ENCODE measurements at places on chromosomes 5 and 9. TPM values are rescaled to one million over a fixed set of nuclear protein-coding genes. Genes with fewer than 3 reads are reported as not detected.

CREB3 gene
- total RNA-seq: 19.4 TPM

PCDHB14 gene
- 2.5 TPM for total RNA-seq

ZDHHC11B gene
- 20.0 TPM for total RNA-seq

GRXCR2 gene
- total RNA-seq: 3.8 TPM

SLCO6A1 gene
- total RNA-seq: not detected

REEP2 gene
- total RNA-seq: 6.3 TPM

TTC39B gene
- total RNA-seq: 1.4 TPM

FOXD4L3 gene
- not detected for total RNA-seq

OTULINL gene
- total RNA-seq: 3.1 TPM

DNA sequence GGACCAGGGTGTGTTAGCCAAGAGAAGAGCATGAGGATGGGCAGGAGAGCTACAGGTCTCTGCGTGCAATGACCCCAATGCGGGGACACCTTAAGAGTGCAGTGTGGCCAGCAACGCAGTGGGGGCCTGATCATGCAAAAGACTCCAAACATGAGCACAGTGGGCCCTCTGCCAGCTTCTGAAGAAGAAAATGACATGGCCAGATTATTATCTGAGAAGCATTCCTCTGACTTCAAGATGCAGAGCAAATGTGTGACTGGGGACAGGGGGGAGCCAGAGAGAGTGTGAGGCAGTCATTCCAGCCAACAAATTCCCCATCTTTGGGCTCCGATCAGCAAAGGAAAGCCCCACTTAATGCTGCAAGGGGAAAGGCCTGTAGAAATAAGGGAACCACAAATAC is 229.4 kb downstream of the CDK5RAP2 start:
- no peak for DNase-seq

DNA sequence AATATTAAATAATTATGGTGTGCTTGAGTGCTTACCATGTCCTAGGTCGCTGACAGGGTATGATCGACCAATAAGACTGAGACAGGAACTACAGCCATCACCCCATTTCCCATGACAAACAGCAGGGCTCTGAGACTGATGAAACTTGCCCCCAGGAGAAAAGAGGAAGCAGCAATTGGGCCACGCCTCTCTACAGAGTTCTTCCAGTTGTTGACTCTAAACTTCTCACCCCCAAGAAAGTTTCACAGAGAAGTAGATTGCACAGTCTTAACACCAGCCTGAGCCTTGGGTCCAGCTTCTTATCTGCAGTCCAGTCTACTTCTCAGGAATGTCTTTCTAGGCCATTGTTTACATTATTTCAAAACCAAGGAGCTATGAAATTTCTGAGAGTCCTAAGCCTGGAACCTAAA is 182.2 kb upstream of the ANKRD55 start:
- no peak for DNase-seq

DNA sequence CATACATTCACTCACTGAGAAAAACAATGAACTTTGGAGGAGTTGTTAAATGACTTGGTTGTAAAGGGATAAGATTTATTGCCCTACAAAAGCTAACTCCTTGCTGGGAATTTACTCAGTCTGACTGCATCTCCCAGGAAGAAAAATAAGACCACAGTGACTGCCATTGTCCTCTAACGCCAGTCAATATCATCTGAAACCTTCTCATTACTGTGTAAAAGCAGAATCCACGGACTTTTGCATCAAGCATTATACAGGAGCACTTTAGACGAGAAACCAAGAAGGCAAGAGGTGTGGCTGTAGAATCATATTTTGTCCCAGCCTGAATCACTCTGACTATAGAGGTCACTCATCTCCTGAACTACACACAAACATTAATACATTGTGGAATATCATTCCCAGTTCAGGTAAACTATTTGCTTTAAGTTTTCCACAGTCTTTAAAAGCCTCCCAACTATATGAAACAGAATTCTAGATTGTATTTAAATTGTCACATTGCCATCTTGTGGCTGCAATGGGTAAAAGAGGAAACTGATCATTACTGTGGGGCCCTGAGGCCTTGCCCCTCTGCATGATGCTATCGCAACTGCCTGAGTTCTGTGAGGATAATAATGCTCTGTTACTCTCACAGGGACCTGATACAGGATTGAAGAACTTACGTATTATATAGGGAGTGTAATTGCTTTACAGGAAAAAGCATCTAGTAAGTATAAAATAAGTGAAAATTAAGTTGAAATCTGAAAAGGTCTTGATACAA is 142.9 kb downstream of the SLCO4C1 start:
- DNase-seq: no peak

GRCh38 chr9:78406146-78406545 is 109.2 kb downstream of the PSAT1 start:
- DNase-seq: no peak

DNA sequence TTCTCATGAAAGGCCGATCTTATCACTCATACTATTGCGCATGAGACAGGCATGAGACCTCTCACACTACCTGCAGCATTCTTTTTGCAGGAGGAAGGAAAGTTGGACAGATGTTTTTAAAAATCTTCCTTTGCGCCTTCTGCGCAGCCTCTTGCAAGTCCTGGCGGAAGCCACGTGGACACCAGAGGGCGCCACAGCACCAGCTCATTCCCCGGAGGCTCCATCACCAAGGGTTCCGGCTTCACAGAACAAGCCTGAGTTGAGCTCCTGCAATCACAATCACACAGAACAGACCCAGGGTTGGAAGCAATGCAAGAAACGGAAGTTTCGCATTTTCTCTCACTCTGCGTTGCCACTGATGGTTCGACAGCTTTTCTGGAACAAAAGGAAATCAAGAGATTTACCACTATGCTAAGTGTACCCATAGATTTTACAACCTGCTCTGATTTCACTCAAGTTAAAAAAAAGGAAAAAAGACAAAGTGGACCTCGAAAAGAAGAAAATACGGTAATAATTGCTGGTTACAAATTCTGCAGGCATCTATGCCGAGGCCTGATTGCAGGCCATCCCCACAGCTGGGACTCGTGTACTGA is 304.7 kb upstream of the MSX2 start:
- peak; percentile 93 for DNase-seq

GRCh38 chr5:126680191-126680817 is 79.6 kb downstream of the PHAX start:
- DNase-seq: no peak

- no peak for DNase-seq
Measured at GRCh38 chr9:128792134-128792533, 5.1 kb downstream of the TBC1D13 start.

GRCh38 chr5:180090769-180091546 is 19.4 kb upstream of the RNF130 start:
- no peak for DNase-seq

DNA sequence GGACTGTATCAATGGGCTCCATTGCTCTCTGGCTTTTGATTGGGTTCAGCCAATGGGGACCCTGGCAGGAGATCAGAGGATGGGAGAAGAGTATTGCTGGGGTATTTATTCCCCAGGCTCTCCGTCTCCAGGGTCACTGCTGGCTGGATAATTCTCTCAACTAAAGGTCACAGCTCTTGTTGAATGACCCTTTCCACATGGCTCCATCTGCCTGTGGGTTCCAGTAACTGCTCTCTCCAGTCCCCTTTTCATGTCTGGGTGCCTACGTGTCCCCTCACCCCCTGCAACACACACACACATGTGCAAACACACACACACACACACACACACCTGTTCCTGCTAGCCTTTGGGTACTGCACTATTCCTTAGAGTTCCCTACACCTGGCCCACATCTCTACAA is 53.9 kb upstream of the RIC1 start:
- no peak for DNase-seq

DNA sequence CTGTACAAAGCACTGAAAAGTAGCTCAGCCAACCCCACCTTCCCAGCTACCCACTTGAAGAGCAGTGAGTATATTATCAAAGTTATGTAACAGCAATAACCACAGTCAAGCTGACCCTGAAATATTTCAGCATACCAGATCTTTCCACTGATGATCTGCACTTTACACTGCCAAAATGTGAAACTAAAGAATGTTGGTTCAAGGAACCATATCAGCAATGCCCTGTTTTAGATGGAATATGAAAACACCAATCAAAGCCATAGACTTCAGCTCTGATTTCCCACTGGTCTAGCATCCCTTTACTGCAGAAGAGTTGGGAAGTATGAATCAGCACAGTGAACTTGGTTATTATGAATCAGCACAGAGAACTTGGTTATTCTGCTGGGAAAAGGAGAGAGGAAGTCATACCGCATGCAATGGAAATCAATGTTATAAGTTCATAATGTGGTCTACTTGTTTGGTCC is 20.0 kb downstream of the CEMIP2 start:
- DNase-seq: no peak

DNA sequence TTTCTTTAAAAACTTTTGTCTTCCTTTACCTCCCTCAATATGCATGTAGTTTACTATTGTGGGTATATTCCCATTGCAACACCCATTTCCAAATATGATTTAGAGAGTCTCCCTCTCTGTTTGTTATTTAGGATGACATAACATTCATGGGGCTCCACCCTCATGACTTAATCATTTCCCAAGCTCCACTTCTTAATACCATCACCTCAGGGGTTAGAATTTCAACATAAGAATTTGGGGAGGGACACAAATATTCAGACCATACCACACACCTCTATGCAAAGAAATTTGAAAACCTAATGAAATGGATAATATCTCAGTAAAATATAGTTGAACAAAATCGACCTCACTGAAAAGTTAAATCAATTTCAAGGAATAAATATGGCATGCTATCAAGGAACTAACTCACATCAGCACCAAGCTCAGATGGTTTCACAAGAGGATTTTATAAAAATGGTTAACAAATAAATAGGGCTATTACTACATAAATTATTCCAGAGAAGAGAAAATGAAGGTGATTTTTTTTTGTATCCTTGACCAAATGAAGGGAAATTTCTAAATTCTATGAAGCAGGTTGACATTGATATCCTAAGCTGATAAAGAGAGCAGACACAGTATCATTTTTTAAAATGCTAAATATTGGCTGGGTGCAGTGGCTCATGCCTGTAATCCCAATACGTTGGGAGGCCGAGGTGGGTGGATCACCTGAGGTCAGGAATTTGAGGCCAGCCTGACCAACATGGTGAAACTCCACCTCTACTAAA is 20.2 kb upstream of the UBTD2 start:
- DNase-seq: no peak

DNA sequence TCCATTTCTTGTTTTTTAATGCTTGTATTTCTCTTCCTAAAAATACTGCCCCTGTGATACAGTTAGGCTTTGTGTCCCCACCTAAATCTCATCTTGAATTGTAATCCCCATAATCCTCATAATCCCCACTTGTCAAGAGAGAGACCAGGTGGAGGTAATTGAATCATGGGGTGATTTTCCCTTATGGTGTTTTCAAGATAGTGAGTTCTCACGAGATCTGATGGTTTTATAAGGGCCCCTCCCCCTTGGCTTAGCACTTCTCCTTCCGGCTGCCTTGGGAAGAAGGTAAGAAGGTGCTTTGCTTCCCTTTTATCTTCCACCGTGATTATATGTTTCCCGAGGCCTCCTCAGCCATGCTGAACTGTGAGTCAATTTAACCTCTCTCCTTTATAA is 227.4 kb downstream of the MAN2A1 start:
- DNase-seq: no peak

DNA sequence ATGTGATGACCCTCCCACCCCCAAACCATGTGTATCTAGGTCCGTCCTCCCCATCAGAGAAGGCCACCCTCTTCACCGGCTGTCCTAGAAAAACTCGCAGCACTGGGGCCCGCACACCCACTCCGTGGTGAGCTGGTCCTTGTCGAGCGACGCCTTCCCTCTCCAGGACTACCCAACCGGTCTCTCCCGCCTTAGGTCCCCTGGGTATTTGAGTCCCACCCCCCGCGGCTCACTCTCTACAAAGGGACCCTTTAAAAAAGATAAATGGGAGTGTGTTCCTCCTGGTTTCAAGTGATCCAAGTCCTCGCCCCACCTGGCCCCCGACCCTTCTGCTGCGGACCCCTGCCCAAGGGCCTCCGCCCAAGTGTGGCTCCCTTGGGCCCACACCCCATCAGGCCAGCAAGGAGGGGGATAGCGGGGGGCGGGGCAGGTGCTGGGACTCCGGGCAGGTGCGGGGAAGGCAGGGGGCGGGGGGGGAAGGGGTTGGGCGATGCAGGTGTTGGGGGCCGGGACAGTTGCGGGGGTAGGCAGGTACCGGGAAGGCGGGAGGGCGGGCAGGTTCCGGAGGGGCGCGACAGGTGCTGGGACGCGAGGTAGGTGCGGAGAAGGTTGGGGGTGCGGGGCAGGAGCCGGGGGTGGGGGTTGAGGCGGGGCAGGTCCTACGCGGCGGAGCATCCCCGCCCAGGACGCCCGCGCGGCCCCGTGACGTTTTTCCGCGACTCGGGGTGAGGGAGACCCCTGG is 970 bp upstream of the ARRDC1 start:
- no peak for DNase-seq

- no peak for DNase-seq
Measured at GRCh38 chr9:131691969-131692611, 47.8 kb downstream of the RAPGEF1 start.

DNA sequence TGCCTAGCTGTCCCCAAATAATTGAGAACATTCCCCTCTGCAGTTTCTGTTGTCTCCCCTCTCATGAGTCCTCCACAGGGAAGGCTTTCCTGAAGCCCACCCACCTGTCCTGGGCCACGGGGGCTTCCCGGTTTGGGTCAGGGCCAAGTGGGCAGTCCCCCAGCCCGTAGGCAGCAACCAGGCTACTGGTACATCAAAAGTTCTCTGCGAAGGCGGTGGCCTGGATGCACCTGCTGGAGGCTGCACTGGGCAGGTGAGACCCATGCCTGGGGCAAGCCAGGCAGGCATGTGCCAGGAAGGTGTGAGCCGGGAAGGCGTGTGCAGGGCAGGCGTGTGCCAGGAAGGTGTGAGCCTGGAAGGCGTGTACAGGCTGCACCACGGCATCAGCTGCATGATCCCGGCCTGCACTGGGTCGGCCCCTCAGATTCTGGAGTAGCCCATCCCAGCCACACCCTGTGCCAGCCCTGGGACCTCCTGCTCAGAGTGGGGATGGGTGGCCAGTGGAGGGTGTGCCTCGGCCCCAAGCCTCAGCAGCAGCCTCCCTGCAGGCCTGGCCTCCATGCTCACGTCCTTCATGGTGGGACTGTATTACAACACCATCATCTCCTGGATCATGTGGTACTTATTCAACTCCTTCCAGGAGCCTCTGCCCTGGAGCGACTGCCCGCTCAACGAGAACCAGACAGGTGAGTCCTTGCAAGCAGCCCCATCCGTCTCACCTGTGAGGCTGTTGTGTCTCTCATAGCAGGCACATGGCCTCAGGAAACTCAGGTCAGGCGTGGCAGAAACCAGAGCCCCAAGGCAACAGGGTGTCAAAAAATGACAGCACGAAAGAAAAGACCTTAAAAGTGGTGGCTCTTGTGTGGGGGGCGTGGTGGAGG is 8.7 kb downstream of the SLC6A19 start:
- DNase-seq: no peak

GRCh38 chr5:157734436-157734835 is 3.2 kb downstream of the THG1L start:
- no peak for DNase-seq

- no peak for DNase-seq
Measured at GRCh38 chr5:38211354-38211710, 47.0 kb upstream of the EGFLAM start.

Measured in left ventricle myocardium superior (tissue), 1 donor.